Cerebellar cortex (tissue), 1 donor: ENCODE measurements at places on chromosomes 5 and 9.

- no peak for DNase-seq
These were observed 21.1 kb downstream of the GFPT2 start for GRCh38 chr5:180332051-180332517.

- DNase-seq: no peak
These were observed 5.6 kb upstream of the APC start for GRCh38 chr5:112732131-112732530.

- DNase-seq: no peak
These were observed 75.2 kb downstream of the FCHO2 start for GRCh38 chr5:73030995-73031394.

DNA sequence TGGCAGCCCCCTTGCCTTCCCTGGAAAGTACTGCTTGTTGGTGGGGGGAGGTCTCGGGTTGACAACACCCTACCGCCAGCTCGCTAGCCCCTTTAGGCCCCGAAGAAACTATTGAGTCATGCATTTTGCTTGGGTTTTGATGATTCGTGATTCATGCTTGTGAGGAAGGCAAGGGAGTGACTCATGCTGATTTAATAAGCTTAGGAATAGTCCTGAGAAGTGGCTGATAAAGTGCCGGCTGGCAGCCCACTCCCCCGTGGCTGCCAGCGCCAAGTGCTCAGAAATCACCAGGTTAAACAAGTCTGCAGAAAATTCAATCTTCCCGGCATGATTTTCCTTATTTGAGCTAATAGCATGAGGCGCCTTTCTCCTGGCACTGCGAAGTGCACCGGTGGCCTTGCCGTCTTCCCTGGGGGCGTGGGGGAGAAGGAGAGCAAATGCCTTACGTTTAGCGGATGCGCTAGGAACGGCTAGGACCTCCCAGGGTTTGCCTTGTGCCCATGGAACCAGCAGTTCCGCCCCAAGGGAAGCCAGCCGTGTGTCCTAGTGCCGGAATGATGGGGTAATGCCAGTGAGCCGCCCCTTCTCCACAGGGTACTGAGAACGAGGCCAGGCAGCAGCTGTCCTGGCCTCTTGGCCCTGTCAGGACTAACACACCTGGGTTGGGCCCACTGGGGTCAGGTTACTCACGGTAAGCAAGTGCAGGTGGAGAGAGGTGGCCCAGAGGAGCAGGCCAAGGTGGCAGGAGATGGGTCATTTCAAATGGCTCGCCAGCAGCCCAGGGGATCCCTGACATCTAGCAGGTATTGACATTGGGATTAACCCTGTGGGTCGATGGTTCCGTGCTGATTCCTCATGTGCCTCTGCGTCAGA lies 151.9 kb downstream of the MACROH2A1 start:
- DNase-seq: no peak

DNA sequence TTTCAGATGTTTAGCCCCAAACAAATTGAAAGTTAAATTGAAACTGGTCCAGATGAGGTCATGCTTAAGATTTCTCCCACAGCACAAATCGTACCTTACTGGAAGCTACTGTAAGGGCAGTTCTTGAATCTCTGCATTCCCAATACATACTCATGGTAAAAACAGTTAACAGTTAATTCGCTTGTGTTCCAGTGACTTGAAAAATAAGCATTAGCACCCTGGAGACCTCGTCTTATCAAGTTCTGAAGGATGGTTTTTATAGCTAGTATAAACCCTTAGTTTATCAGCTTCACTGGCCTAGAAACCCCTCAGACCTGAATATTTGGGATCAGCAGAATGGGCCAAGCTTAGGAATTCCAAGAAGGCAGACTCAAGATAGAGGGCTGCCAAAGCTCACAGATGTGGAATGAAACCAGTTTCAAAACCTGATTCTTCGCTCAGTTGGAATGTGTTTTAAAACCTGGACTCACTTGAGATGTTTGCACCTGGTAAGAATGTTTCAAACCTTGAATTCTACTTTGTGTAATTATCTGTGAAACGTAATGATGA lies 103.6 kb downstream of the C9orf152 start:
- no peak for DNase-seq

DNA sequence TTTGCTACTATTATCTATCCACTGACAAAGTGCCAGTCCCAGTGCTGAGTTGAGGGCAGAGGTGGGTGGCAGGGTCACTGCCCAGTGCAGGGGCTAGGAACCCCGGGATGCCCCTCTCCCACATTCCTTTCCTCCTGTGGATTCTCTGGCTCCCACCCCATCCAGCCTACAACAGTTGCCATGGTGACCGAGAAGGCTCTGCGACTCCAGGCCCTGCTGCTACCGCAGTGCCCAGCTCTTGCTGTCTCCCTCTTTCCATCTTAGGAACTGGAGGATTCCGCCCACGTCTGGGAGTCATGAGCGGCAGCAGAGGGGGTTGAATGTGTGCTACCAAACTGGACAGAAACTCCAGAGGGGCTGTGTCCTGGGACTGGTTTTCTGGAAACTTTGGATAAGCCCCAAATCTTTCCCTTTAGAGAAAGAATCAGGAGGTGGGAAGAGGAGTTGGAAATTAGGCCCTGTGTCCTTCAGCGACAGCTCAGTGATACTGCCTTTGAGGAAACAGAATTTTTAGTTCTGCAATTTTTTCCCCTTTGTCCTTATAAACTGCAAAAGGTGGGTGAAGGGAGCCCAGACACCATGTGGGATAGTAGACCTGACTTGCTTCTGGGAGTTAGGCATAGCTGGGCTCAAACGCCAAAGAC lies 20.7 kb upstream of the C5orf47 start:
- no peak for DNase-seq

- no peak for DNase-seq
These were observed 414.1 kb upstream of the CLINT1 start for GRCh38 chr5:158273035-158273434.

DNA sequence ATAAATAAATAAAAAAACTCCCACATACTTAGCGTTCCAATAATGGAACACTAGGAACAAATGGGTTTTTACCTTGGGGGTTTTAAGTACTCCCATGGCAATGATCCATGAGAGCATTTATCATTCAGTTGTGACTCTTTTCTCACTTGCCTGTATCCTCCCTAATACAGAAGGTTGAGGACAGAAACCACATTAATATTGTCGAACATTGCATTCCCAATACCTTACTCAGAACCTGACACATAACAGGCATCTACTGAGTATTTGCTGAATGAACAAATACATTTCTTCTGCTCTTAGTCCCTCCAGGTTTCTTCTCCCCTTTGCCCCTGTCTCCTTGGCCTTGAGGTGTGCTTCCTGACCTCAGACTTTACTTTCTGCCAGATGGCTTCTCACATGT lies 175.9 kb downstream of the CEMIP2 start:
- DNase-seq: no peak

DNA sequence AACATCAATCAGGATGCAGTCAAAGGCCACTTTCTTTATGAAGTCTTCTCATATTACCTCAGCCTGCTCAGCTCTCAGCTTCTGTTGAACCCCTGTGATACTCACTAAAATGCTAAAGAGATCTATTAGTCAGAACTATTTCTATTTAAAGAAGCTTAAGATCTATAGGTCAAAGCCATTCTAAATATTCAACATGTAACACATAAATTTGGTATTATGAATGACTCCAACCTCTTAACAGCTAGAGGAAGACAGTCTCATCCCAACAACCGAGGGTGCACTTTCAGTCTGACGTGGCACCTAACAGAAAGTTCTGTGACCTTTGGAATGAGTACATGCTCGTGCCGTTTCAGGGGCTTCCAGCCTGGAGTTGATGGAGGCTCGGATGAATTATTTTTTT lies 301.5 kb upstream of the VLDLR start:
- DNase-seq: no peak

GRCh38 chr5:35317586-35317985 lies 87.3 kb upstream of the PRLR start:
- no peak for DNase-seq

DNA sequence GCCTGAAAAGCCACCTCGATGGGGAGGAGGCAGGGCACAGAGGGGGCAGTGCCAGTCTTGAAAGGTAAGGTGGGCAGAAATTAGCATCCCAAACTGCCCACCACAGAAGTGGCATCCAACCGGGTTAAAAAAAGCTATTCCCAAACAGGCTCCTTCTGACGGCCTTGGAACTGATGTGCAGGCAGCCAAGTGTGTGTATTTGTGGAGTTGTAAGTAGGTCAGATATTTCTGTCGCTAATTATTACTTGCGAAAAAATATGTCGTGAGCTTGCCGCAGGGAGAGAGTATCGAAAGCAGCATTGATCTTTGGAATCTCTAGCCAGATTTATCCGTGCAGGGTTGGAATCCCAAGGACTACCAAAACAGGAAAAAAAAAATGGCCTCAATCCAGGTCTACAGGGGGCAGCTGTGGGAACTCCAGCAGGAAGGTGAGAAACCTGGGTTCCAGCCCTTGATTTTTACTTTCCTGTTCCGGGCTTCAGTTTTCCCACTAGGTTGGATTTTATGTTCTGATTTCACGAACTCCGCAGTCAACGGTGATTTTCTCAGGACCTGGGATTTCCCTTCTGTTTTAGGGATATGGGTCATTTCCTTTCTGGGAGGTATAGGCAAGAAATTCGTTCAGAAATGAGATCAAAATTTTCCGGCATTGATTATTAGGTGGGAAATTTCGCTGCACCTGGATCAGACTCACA lies 200.8 kb downstream of the RGS3 start:
- no peak for DNase-seq

GRCh38 chr5:139277171-139277570 lies 16.4 kb upstream of the MATR3 start:
- DNase-seq: no peak

DNA sequence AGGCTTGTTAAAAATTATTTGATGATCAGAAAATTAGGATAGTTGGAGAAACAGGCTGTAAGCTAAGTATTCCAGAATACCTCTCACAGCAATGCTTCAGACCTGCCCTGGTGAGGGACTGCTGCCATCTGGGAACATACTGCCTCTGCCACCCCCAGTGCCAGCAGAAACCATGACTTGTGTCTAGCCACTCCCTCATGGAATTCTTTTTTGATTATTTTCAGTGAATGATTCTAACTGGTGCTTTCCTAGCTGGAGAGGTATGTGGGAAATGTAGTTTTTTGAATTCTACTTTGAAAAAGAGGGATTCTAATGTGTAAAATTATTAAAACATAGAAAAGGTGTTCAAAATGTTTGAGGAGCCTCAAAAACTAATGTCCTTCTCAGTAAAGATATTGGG lies 126.3 kb downstream of the HMHB1 start:
- DNase-seq: no peak

- no peak for DNase-seq
These were observed 248.6 kb downstream of the TMEM232 start for GRCh38 chr5:110477911-110478310.

DNA sequence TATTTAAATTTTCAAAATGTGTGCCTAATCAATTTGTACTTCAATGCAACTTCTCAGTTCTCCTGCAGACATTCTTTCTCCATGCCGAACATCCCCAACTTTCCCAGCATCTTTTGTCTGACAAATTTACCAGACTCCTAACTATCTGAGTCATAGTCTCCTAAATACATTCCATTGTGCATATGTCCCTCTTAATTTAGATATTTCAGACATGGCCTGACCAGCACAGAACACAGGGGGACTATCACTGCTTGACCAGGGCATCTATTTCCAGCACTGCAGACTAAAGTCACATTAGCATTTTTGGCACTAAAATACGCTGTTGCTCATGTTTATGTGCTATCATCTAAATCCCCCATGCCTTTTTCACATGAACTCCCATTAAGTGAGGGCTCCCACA lies 71.9 kb downstream of the ITGA1 start:
- no peak for DNase-seq

GRCh38 chr5:66377747-66378146 lies 218.4 kb upstream of the MAST4 start:
- no peak for DNase-seq

DNA sequence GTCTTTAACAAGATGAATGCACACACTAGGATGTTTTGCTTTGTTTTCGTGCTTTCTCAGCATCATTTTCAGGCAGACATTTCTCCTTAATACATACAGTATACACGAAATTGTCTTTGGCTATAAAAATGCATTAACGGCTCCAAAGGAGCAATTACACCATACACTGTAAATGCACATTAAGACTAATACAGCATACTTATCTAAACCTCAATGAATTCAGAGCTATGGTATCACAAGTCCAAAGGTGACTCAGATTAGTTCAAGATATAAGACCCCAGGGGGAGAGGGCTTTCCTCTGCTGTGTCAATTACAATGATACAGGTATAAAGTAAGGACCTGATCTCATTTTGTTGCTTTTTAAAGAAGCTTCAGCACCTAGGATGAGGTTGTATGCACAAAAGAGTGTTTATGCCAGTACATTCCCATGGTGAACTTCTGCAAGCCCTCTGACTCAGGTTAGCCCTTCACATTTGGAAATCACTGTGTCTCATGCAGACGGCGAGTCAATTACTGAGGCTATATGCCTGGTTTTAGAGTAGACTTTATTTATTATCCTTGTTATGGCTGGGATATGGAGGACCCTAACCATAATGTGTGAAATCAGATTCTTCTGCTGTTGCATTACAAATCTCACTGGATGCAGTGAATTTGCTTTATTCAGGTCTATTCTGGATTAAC lies 233.3 kb downstream of the ZNF608 start:
- DNase-seq: no peak

- no peak for DNase-seq
These were observed 179.9 kb downstream of the GAS1 start for GRCh38 chr9:86767373-86767772.

DNA sequence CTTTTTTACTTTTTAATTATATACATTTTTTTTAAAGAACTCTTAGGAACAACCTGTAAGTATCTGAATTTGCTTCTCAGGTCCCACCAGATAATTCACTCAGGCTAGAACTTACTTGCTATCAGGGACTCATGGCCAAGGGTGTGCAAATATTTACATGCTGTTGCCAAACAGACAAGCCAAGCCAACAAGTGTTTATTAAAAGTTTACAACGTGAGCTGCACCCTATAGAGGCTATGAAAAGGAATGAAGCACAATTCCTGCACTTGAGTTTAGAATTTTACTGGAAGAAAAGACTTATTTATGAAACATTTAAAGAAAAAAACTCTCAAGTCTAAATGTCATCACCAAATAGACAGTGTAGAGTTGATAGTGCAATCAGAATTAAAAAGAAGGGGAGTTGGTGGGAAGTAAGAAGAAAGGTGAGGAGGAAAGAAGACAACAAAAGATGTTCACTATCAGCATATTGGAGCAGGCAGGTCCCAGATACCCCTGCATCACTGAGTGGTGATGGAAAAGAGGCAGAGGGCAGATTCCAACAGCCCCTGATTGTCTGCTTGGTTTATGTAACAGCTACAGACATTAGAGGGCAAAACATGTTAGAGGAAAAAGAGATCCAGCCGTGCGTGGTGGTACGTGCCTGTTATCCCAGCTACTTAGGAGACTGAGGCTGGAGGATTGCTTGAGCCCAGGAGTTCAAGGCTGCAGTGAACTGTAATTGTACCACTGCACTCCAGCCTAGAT lies 32.8 kb downstream of the SH3RF2 start:
- no peak for DNase-seq
